A549 treated with AZD2906 at 1 μM for 4 hours (cell line): ENCODE measurements at places on chromosomes 13 and 19. TPM values are rescaled to one million over a fixed set of nuclear protein-coding genes. Genes with fewer than 3 reads are reported as not detected.

Gene CYP2A7
- total RNA-seq = not detected in 5 replicates

Gene TTYH1
- 0.03 to 0.25 TPM (median 0.17 TPM) in 4 of 5 replicates, not detected in the other for total RNA-seq

Gene FAM124A
- total RNA-seq = 2.1 to 2.6 TPM (median 2.3 TPM) in 5 replicates

Gene IGFL2
- 0.37 to 0.86 TPM (median 0.56 TPM) in 5 replicates for total RNA-seq

Gene CGB1
- total RNA-seq = not detected in 5 replicates

Gene RELB
- 23.1 to 46.1 TPM (median 39.5 TPM) in 5 replicates for total RNA-seq
